ENCODE measurements at places on chromosomes 4 and X. TPM values are rescaled to one million over a fixed set of nuclear protein-coding genes. Genes with fewer than 3 reads are reported as not detected.

GRCh38 chrX:145735036-145735435 is 82.6 kb upstream of the SLITRK2 start:
- DNase-seq: no peak

HERC5 gene
- total RNA-seq: 5.7 TPM

GRCh38 chr4:53591372-53591892 is at the start of gene LNX1:
Gene LNX1, minus strand, starts transcription at chr4:53591486. Its CDS starts 17,484 bp downstream, at chr4:53574002.
- peak; percentile 64 for DNase-seq

TLR7 gene
- not detected for total RNA-seq

DNA sequence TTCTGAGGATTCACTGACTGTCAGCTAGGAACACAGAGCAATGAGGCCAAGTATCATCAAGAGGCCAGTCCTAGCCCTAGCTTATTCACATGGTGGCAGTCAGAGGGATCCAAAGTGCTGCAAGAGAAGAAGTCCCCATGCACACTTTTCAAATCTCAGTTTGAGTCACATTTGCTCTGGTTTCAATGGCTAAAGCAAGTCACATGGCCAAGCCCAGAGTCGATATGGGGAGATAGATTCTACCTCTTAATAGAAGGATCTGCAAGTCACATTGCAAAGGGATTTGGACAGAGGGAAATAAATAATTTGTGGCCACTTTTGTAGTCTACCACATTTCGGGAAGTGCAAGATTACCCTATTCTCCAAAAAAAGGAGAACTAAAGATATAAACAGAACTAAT is 3.7 kb upstream of the LCORL start:
- DNase-seq: no peak

Data from renal cortical epithelial cell (primary cell).